Neuronal stem cell (in vitro differentiated cells): ENCODE measurements at places on chromosomes 1 and 21.
A peak's percentile ranks its signal among the peaks of the same experiment; 100 is the strongest.

DNA sequence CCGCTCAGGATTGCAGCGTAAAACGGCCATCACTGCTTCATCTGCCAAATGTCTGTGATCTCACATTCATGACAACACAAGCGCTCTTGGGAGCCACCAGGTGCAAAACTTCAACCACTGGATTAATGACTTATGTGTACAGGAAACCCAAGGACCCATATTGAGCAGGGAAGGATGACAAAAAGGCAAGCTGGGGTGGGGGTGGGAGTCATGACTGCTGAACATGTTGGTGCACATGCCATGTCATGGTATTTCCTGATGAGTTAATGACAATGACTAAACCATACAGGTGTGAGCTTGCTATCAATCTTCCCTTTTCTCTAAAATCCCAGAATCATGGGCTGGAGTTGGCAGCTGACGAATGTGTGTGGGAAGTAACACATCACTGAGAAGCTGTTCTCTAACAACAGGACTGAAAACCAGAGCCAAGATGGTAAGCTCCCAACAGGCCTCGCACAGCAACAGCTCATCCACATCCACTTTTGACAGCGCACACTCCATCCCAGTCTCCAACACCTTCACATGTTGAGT, 3.1 kb upstream of the SH2D5 start:
- no peaks in the 10 kb centered on the region for H3K27me3 ChIP-seq
- H3K4me3 ChIP-seq, result no peak overlapping the region
- H3K36me3 ChIP-seq, result peaks cover 9% of the 10 kb centered on the region

- no peaks in the 10 kb centered on the region for H3K27me3 ChIP-seq
- no peak overlapping the region for H3K4me3 ChIP-seq
- H3K4me1 ChIP-seq, result peaks cover 72% of the 10 kb centered on the region
- DNase-seq, result no peak
- no peak overlapping the region for H3K27ac ChIP-seq
Measured at GRCh38 chr1:30807318-30808066, 49.9 kb upstream of the LAPTM5 start.

- H3K27ac ChIP-seq, result no peak overlapping the region
- no peak overlapping the region for H3K4me3 ChIP-seq
- H3K27me3 ChIP-seq, result peaks cover 8% of the 10 kb centered on the region
- peaks cover 22% of the 10 kb centered on the region for H3K4me1 ChIP-seq
Measured at GRCh38 chr1:154837672-154838171, 32.4 kb downstream of the KCNN3 start.

DNA sequence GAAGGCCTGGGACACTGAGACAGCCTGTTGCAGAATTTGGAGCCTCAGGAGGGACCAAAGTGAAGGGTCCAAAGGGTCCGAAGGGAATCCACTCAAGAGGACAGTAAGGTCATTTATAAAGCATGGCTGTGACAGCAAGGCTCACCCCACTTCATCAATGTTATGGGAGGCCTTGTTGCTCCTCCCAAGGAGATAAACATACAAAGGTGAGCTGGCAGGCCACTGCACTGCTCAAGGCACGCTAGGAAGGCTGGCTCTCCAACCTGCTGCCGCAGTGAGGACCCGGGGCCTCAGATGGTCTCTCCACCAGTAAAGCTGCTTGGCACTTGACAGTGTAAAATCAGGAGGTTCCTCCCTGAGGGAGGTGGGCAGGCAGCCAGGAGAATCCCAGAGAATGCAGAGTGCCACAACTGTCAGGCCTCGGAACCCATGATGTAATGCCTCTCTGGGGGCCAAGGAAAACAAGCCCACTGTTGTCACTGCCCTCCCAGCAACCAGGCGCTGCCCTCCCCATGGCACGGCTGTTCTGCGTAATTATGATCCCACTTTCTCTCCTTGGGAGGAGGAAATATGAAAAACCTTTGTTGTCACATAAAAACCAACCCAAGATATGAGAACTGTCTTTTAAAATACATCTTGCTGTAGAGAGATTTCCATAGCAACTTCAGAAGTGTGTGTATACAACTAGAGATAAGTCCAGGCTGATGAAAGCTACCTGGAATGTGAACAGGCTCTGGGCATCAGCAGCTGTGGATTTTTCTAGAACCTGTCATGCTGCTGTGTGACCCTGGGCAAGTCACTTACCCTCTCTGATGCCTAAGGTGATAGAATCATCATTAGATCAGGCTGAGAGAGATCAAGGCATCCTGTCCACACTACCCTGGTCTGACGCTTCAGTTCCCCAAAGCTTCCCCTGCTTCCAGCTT, 102.5 kb downstream of the KCNN3 start:
- H3K27me3 ChIP-seq, result no peaks in the 10 kb centered on the region
- H3K36me3 ChIP-seq, result no peaks in the 10 kb centered on the region
- no peak overlapping the region for H3K4me3 ChIP-seq
- no peaks in the 10 kb centered on the region for H3K4me1 ChIP-seq
- DNase-seq, result no peak

GRCh38 chr1:156371553-156372264, 2.7 kb downstream of the RHBG start:
- no peak overlapping the region for H3K27ac ChIP-seq
- H3K4me3 ChIP-seq, result no peak overlapping the region
- no peak for DNase-seq
- H3K4me1 ChIP-seq, result peaks cover 4% of the 10 kb centered on the region
- H3K36me3 ChIP-seq, result no peaks in the 10 kb centered on the region

- no peak overlapping the region for H3K4me3 ChIP-seq
- H3K36me3 ChIP-seq, result no peaks in the 10 kb centered on the region
- H3K27me3 ChIP-seq, result no peaks in the 10 kb centered on the region
- peaks cover 3% of the 10 kb centered on the region for H3K4me1 ChIP-seq
Measured at GRCh38 chr1:67571406-67571805, 113.6 kb upstream of the GADD45A start.

DNA sequence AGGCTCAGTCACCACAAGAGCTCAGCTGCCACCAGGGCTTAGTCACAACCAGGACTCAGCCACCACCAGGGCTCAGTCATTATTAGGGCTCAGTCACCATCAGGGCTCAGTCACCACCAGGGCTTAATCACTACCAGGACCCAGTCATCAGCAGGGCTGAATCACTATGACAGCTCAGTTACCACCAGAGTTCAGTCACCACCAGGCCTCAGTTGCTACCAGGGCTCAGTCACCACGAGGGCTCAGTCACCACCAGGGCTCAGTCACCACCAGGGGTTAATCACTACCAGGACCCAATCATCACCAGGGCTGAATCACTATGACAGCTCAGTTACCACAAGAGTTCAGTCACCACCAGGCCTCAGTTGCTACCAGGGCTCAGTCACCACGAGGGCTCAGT, 196.2 kb downstream of the NPHP4 start:
- no peaks in the 10 kb centered on the region for H3K27me3 ChIP-seq
- peaks cover 9% of the 10 kb centered on the region for H3K4me1 ChIP-seq
- no peaks in the 10 kb centered on the region for H3K36me3 ChIP-seq
- no peak overlapping the region for H3K4me3 ChIP-seq

- H3K4me1 ChIP-seq, result no peaks in the 10 kb centered on the region
- DNase-seq, result no peak
- H3K36me3 ChIP-seq, result no peaks in the 10 kb centered on the region
- no peaks in the 10 kb centered on the region for H3K27me3 ChIP-seq
Measured at GRCh38 chr1:37410105-37410504, 64.3 kb upstream of the ZC3H12A start.

DNA sequence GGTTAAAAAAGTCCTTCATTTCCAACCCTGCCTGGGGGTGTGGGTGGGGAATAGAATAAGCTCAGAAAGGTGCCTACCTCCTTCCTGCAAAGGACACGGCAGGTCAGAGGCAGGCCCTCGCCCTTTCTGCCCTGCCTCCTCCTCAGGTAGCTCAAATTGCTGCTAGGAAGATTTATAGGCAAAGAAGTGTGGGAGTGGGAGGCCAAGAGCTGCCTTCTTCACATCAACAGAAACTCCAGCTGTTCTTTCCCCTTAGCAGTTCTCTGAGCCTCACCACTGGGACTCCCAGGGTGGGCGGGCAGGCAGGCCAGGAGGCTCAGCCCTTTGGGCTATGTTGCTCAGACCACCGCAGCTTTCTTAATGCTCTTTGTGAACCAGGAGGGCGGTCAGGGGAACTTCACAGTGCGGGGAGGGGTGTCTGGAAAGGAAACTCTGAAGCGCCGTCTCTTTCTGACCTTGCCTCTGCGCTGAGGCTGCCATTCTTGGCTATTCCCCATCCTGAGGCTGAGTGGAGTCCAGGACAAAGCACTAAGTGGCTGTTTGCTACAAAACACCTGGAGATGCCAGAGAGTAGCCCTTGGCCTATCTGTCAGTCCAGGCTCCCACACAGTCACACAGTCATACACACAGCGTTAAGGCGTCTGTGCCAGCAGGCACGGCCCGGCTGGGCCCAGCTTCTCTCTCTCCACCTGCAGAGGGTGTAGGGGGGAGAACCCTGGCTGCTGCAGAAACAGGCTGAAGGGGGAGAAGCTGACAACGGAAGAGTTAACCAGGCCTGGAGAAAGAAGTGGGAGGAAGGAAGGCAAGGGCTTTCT, 3.0 kb upstream of the A3GALT2 start:
- H3K4me3 ChIP-seq, result no peak overlapping the region
- H3K27me3 ChIP-seq, result no peaks in the 10 kb centered on the region
- no peak overlapping the region for H3K27ac ChIP-seq
- DNase-seq, result no peak

GRCh38 chr1:70818401-70818800, 229.2 kb downstream of the PTGER3 start:
- no peak overlapping the region for H3K4me3 ChIP-seq
- H3K27ac ChIP-seq, result no peak overlapping the region
- H3K4me1 ChIP-seq, result no peaks in the 10 kb centered on the region
- H3K27me3 ChIP-seq, result no peaks in the 10 kb centered on the region
- DNase-seq, result no peak
- no peaks in the 10 kb centered on the region for H3K36me3 ChIP-seq

- peaks cover 49% of the 10 kb centered on the region for H3K27me3 ChIP-seq
- no peak overlapping the region for H3K27ac ChIP-seq
- H3K4me1 ChIP-seq, result no peaks in the 10 kb centered on the region
- no peak overlapping the region for H3K4me3 ChIP-seq
- no peak for DNase-seq
Measured at GRCh38 chr1:202210385-202210784, 16.8 kb downstream of the LGR6 start.

GRCh38 chr1:40711465-40712404, 20.2 kb downstream of the NFYC start:
- no peak for DNase-seq
- H3K27me3 ChIP-seq, result no peaks in the 10 kb centered on the region
- no peak overlapping the region for H3K4me3 ChIP-seq
- peaks cover 4% of the 10 kb centered on the region for H3K4me1 ChIP-seq
- no peak overlapping the region for H3K27ac ChIP-seq
- peaks cover 41% of the 10 kb centered on the region for H3K36me3 ChIP-seq

DNA sequence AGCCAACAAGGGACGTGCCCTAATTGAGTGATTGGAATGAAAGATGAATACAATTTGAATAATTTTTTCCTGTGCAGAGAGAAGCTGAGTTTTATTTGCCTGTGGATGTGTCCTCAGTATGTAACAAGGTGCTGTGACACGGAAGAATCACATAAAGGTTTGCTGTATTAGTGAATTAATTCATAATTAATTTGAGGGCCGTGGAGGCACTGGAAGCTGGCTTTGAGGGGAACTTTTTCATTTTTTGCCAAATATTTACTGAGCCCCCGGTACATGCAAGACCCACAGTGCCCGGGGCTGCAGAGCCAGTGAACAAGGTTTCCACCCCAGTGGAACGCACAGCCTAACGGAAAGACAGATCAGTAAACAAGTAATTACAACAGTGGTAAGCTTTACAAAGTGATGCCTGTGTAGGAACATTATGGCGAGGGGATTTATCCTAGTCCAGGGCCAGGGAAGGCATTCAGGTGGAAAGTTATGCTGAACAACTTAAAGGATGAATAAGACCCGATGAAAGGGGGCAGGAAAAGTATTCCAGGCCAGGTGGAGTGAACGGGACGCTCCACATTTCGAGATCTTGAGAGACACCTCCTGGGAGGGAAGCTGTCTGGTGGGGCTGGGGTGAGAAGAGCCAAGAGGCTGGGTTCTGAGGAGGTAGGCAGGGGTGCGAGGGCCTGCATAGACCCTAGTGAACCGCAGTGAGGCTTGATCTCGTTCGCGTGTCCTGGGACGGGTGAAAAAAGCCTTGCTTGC, 773 bp upstream of the RCC2 start:
- peaks cover 14% of the 10 kb centered on the region for H3K36me3 ChIP-seq
- DNase-seq, result no peak
- H3K4me1 ChIP-seq, result peaks cover 14% of the 10 kb centered on the region
- H3K4me3 ChIP-seq, result peak overlapping the region; percentile 84

GRCh38 chr1:186974774-186975181, 146.0 kb downstream of the PLA2G4A start:
- no peak for DNase-seq
- H3K4me3 ChIP-seq, result no peak overlapping the region
- H3K4me1 ChIP-seq, result no peaks in the 10 kb centered on the region
- no peaks in the 10 kb centered on the region for H3K36me3 ChIP-seq
- no peaks in the 10 kb centered on the region for H3K27me3 ChIP-seq

GRCh38 chr1:88451856-88452255, 232.2 kb upstream of the PKN2 start:
- no peak for DNase-seq
- H3K36me3 ChIP-seq, result no peaks in the 10 kb centered on the region
- no peak overlapping the region for H3K4me3 ChIP-seq
- no peaks in the 10 kb centered on the region for H3K27me3 ChIP-seq
